A549 treated with GW870086 at 1 μM for 4 hours (cell line): ENCODE measurements at places on chromosomes 6 and 20. TPM values are rescaled to one million over a fixed set of nuclear protein-coding genes. Genes with fewer than 3 reads are reported as not detected.

Gene PRRT1
- 0.41 to 0.74 TPM (median 0.62 TPM) in 5 replicates for total RNA-seq

Gene ATP6V1G2
- 0.55 to 1.2 TPM (median 0.83 TPM) in 5 replicates for total RNA-seq

Gene LPIN3
- total RNA-seq: 10.3 to 14.6 TPM (median 13.3 TPM) in 5 replicates

Gene RNF182
- total RNA-seq: 3.5 to 5.1 TPM (median 4.2 TPM) in 5 replicates

Gene CNBD2
- total RNA-seq: 5.6 to 7.1 TPM (median 6.2 TPM) in 5 replicates

Gene BPHL
- 19.1 to 25.8 TPM (median 23.7 TPM) in 5 replicates for total RNA-seq
